Cerebellum (tissue), 4 donors: ENCODE measurements at places on chromosomes 7 and 10. TPM values are rescaled to one million over a fixed set of nuclear protein-coding genes. Genes with fewer than 3 reads are reported as not detected.

The GNAT3 gene
- total RNA-seq, result 2.1 TPM

The CCDC186 gene
- total RNA-seq, result 45.5 TPM

The PTN gene
- total RNA-seq, result 482 TPM

The HDAC9 gene
- 62.0 TPM for total RNA-seq

The BRI3 gene
- 19.1 TPM for total RNA-seq
